Pancreas (tissue), 10 donors: ENCODE measurements at places on chromosomes 7 and 10.

- no peak for DNase-seq
Observed at GRCh38 chr7:55548295-55548731, 24.0 kb downstream of the VOPP1 start.

- DNase-seq, result no peak
Observed at GRCh38 chr10:53045315-53045714, 272.7 kb upstream of the MBL2 start.

DNA sequence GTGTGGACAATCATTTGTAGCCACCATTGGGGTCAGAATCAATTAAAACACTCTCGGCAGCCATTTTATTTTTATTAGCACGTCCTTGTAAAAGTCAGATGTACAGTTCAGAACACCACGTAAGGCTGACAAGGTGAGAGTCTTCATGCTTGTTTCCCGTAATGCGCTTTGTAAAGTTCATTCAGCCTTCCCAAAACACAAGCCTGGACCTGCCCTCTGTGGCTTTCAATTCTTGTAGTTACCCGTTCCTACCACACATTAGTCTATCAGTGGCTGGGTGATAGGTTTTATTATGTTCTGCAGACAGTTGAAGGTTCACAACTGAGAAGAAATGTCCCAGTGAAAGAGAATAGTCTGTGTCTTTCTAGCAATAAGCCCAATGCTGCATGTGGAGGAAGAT is 35.4 kb downstream of the GAD2 start:
- no peak for DNase-seq

DNA sequence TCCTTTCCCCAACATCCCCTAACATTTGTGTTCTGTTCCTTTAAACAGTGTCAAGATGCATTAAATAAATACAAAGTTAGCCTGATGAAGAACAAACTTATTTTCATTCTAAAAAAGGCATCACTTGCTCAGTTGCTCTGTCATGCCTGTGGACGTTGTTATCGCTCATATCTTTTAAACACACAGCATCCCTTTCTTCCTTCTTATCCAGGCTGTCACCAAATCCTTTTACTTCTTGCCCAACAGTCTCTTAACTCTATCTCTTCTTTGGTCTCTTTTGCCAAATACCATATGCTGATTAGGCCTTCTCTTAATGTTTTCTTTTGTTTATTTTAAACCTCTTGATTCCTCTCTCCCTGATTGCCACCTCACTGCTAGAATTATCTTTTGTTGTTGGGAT is 43.9 kb downstream of the DKK1 start:
- no peak for DNase-seq

DNA sequence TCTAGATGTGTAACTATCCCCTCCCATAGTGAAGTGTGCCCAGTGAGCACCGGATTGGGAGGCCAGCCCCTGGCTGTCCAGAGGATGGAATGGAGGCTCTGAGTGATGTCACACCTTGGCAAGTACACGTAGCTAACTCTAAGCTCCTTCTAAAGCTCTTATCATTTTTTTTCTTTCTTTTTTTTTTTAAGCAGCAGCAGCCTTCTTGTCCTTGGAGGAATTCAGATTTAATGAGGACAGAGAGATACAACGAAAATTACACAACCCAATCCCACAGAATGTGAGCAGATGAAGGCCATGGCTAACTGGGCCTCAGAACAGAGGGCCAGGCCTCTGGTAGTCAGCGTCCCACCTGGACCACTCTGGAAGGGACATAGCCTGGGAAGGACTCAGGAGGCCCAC is 11.3 kb downstream of the TNS3 start:
- DNase-seq, result no peak

DNA sequence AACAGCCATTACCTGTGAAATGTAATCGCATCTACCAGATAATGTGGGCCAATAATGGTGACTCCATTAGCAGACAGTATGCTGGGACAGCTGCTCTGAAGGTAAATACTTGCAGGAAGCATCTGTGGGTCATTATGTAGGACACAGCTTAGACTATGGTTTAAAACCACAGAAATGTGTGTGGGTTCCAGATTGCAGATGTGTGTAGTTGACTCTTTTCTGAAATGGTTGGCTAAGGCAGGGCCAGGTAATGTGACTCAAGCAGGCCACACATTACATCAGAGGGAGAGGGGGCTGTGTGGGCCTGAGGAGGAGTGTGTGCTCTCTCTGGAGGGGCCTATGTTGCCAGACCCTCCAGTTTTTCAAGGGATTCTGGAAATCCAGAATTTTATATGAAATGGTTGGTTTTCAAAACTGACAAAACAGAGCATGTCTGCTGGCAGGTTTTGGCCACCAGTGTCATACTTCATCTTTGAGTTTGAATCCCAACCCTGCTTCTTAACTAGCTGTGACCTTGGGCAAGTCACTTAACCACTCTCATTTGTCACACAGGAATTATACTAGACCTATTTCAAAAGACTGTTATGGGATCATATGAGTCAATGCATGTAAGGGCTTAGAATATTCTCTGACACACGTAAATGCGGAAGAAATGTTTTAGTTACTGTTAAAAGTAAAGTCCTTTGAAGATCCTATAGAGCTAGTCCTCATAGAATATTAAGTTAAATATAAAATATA is 64.5 kb downstream of the MCMBP start:
- DNase-seq, result no peak

DNA sequence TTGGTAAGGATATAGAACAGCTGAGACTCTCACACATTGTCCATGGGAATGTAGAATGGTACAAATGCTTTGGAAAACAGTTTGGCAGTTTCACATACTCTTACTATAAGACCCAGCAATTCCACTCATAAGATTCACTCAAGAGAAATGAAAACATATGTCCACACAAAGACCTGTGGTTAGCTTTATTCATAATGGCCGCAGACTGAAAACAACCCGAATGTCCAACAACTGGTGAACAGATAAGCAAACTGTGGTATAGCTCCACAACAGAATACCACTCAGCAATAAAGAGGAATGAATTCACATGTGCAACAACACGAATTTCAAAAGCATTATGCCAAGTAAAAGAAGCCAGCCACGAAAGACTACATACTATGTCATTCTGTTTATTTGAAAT is 33.5 kb upstream of the CUL1 start:
- DNase-seq, result no peak

DNA sequence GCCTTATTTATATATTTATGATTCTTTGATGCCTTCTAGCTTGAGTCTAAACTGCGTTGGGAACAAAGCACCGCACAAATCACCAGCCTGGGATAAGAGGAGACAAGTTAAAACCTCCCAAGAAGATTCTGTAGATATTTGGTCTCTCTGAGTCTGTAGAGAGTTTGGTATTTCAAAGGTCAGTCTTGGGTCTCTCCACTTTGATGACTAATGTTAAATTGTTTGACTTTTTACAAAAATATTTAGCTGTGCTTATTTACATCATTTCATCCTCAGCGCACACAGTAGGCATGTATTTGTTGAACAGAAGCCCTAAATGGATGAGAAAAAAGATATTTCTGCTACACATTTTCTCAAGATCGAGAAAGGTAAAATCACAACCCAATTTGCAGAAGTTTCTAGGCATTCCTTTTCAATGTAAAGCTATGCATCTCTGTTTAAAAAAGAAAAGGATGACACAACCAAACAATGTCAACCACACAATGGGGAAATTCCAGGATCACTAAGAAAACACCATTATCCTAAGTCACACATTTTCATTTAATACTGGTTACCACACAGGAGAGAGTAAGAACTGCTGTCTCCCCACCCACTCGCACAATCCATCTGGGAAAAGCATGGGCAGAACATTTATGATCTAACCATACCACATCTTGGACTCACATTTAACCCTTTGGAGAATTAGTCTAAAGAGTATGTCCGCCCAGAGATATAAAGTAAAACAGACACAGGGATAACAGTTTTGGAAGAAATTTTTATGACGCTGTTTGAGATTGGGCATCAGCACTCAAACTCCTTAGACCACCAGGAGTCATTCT is 4.4 kb downstream of the CDK6 start:
- DNase-seq, result no peak

GRCh38 chr10:46273506-46274477 is 13.0 kb upstream of the ANTXRL start:
- DNase-seq, result no peak

DNA sequence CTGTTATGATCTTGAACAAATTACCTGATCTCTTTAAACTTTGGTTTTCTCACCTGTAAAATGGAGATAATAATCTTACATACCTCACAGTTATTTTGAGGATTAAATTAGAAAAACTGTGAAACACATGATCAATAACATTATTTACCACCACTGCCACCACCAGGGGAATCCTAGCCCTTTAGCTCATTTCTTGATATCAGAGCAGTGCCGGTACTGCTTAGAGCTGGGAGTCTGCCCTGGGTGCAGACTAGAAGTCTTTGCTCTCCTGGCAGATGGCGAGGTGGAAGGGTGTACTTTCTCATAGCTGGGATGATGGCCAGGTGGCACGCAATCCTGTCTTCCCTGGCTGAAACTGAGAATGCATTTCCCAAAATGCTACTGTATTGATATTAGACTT is 12.7 kb upstream of the EFCAB10 start:
- DNase-seq, result no peak

DNA sequence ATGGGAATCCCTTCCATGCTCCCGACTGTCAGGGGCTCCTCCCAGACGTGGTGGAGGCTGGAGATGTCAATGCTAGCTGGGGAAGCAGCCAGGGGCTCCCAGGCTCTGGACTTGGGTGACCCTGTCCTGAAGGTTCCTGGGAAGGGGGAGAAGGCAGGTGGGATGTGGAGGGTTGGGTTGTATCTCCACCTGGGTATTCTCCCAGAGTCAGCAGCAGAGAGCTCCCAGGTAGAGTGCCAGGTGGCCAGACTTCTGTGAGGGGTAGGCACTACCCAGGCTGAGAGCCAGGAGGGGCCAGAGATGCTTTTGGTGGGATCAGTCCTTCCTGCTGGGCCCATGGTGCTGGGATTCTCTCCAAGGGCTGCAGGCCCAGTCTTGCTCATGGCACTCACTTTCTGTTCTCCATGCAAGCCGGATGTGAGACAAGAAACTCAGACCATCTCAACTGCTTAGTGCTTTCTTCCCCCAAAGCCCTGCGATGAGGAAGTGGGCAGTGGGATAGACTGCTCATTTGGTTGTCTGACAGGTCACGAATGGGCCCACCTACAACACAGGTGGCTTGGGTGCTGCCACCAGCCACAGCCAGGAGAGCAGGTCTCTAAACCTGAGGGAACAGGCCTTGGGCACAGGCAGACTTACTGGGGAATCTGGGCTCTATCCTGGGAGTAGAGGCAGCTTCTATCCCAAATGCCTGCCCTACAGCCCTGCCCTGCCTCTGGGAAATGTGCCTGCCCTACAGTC is 52.5 kb upstream of the CAMK2B start:
- DNase-seq, result no peak

GRCh38 chr10:122847782-122848604 is 2.3 kb upstream of the CUZD1 start:
- DNase-seq, result peak; percentile 57

DNA sequence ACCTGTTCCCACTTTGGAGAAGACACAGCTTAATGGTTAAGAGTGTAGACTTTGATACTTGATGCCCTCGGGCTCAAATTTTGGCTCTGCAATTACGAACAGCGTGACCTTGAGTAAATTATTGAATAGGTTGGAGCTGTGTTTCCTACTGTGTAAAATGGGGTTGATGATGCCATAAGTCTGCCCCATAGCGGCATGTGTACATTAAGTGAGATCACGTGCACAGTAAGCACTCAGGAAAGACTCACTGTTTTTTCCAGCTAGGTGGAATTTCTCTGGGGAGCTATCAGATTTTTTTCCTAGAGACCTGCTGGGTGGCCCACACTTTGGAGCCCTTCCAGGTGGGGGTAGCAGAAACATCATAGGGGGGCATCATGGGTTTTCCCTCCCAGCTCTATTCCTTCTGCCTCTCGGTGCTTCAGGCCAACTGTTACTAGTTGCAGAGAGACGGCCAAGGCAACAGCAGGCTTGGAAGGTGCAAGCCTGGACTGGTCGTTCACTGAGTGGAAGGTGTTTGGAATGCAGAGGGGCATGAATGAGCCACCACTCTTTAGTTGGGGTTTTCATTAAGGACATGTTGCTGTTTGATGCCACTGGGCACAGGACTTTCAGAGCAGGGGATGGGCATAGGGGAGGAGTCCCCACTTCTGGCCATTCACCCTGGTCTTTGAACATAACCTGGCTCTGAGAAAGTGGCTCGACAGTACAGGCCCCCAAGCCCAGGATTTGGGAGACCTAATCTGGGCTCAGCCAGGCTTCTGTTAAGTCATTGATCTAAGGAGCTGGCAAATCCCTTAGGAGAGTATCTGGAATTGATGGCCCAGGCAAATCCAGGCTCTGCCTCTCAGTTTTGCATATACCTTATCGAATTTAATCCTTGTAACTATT is 64.0 kb downstream of the SYPL1 start:
- DNase-seq, result no peak

DNA sequence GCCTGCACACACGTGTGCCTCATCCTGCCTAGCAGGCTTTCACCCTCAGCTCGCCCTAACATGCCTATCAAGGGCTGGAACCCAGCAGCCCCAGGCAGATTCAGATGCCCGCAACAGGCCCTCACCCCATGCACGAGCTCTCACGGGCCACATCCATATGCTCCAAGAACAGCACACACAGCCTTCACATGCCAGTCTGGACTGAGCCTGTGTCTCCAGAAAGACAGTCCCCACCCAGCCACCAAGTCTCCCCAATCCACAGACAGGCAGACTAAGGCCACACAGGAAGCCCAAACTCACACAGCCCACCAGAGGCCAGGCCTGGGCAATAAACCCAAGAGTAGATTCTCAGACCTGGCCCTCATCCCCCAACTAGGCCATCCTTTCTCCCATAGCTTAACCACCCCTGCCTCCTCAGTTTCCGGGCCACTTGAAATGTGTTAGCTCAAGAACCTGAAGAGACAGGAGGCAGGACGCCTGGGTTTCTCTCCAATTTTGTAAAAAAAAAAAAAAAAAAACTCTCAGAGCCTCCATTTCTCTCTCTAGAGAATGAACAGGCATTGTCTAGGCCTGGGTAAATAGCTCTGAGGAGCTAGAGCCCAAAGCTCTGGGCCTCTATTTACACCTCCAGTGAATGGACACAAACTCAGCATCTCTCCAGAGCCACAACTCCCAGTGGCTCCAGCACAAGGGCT is 6.8 kb downstream of the LDB1 start:
- DNase-seq, result no peak

GRCh38 chr10:97229322-97230015 is 43.7 kb upstream of the SLIT1 start:
- no peak for DNase-seq
